Urinary bladder (tissue), 4 donors: ENCODE measurements at places on chromosomes 4 and X. TPM values are rescaled to one million over a fixed set of nuclear protein-coding genes. Genes with fewer than 3 reads are reported as not detected.

The TLR10 gene
- 0.05 TPM for polyA plus RNA-seq

The FANCB gene
- 0.34 TPM for polyA plus RNA-seq

The PTPN13 gene
- polyA plus RNA-seq = 18.1 TPM

The SLITRK4 gene
- 1.0 TPM for polyA plus RNA-seq

The GATA1 gene
- 0.34 TPM for polyA plus RNA-seq

The BST1 gene
- polyA plus RNA-seq = 21.0 TPM

The FAAH2 gene
- polyA plus RNA-seq = 1.4 TPM

The EXOC1L gene
- 0.14 TPM for polyA plus RNA-seq

The DCAF8L2 gene
- not detected for polyA plus RNA-seq

The LEF1 gene
- polyA plus RNA-seq = 7.7 TPM

The XPNPEP2 gene
- 9.9 TPM for polyA plus RNA-seq

The BMPR1B gene
- polyA plus RNA-seq = 0.13 TPM

The RIPPLY1 gene
- polyA plus RNA-seq = not detected

The SLC9A6 gene
- 11.3 TPM for polyA plus RNA-seq

The FABP2 gene
- polyA plus RNA-seq = not detected

The TRPC5OS gene
- polyA plus RNA-seq = not detected

The SCML2 gene
- 2.5 TPM for polyA plus RNA-seq

The ZFP92 gene
- polyA plus RNA-seq = 0.41 TPM

The FREM3 gene
- polyA plus RNA-seq = 0.13 TPM

The CPXCR1 gene
- not detected for polyA plus RNA-seq

The CDKL2 gene
- 0.15 TPM for polyA plus RNA-seq

The STAP1 gene
- polyA plus RNA-seq = 0.23 TPM

The NDUFC1 gene
- 74.7 TPM for polyA plus RNA-seq

The NR3C2 gene
- polyA plus RNA-seq = 15.5 TPM

The DBET gene
- polyA plus RNA-seq = not detected

The XAGE1A gene
- not detected for polyA plus RNA-seq

The UVSSA gene
- 7.2 TPM for polyA plus RNA-seq

The ARSH gene
- polyA plus RNA-seq = not detected

The CD38 gene
- 1.4 TPM for polyA plus RNA-seq

The SCARB2 gene
- 123 TPM for polyA plus RNA-seq

The CENPU gene
- polyA plus RNA-seq = 1.5 TPM

The ZNF141 gene
- 4.6 TPM for polyA plus RNA-seq

The TSR2 gene
- 48.2 TPM for polyA plus RNA-seq

The CXCL1 gene
- polyA plus RNA-seq = 1.5 TPM

The PAGE4 gene
- not detected for polyA plus RNA-seq

The CRMP1 gene
- 12.1 TPM for polyA plus RNA-seq

The PRRG3 gene
- 1.3 TPM for polyA plus RNA-seq

The LRIT3 gene
- 0.06 TPM for polyA plus RNA-seq

The CLGN gene
- 1.8 TPM for polyA plus RNA-seq

The SASH3 gene
- 6.4 TPM for polyA plus RNA-seq

The SPIN4 gene
- 3.0 TPM for polyA plus RNA-seq
